ENCODE measurements at places on chromosomes 5 and 9.

DNA sequence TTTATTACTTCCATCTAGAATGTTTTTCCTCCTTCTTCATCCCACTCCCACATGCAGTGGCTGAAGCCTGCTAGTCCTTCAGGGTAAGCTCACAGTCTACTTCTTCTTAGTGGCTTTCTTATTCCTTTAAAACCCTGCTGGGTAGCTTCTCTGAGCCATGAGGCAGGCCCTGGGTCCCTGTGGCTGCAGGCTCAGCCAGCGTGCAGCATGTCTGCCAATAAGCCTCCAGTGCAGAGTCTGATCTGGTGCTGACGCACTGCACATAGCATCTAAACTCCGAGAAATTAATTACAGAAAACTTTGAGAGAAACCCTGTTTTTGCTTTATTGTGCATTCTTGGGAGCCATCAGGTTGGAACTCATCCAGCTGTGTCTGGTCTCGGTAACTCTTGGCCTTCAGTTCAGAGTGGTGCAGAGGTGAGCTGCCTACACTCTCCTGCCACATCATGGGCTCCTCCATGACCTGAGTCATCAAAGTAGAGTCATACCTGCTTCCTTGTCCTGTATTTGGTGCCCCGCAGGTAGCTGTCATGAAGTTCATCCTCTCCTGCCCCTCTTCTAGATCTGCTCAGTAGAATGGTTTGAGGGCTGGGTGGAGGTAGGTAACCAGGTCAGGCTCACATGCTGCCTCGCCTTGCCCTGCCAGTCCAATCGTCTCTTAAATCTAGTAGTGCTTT, 339.4 kb downstream of the KDM4C start:
- DNase-seq = no peak

- DNase-seq = no peak
These were observed 76.5 kb upstream of the ATG10 start for GRCh38 chr5:81895307-81895706.

DNA sequence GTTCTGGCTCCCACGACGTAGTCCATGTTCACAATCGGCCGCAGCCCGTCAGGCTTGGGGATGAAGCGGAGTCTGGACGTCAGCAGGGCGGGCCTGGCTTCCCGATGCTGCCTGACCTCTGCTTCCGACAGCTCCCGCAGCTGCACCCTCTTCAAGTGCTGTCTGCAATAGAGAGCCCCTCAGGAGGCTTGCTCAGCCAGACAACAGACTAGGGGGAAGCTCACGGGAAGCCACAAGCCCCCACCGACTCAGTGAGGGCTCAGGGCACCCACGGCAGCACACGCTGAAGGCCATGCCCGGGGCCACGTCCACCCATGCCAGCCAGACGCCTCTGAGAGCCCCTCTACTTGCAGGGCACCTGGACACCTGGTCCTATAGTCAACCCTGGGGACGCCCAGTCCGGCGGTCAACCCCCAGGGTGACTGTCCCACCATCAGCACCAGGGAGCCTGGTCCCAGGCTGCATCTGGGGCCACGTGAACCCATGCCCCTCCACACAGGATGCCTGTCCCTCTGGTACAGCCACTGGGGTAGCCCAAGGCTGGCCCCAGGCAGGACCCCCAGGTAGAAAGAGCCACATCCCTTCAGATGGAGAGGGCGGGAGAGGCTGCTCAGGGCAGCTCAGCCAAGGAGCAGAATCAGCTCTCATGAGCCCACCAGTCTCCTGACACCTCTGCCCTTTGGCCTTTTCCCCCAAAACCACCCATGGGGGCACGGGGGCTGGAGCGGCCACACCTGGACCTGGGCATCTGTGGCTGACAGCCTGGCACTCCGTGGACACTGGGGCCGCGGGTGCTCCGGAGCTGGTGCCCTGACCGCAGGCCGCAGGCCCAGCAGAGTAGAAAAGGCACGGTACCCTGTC, 14.5 kb downstream of the TERT start:
- no peak for DNase-seq

DNA sequence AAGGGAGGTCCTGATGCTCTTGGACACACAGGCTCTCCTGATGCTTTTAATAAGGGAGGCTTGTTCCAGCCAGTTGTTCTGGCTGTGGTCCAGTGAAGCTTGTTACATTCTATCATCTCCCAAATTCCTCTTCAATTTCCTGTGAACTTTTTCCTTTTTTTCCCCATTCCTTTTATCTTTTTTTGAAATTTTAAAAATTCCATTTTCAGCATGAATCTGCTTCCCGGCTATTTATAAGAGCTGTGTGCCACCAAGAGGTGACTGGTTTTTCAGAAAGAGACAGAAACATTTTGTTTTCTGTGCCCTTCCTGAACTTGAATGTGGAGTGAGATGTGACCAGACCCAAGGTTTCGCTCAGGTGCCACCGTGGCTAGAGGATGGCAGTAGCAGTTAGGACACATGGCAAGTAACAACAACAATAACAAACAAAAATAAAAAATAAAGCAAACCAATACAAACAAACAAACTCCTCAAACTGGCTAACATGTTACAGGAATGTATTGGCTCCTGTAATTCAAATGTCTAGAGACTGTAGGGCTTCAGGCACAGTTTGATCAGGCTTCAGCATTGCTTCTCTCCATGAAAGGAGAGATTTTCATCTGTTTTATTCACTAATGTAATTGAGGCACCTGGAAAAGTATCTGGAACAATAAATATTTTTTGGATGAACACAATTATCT, 121.1 kb downstream of the BOD1 start:
- DNase-seq = no peak

DNA sequence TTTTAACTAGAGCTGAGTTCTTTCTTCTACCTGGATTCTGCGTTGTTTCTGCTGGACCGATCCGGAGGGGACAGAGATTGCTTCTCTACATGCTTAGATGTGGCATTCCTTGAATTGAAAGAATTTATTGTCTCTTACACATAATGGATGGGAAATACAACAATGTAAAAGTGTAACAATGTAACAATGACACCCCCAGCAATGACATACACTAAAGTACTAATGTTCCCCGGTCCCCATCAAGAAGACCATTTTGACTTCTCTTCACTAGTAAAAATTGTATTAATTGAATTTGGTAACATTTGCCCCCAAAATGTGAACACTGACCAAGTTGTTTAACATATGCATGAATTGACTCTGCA, 760.2 kb downstream of the TAF11L14 start:
- no peak for DNase-seq

GRCh38 chr5:7980881-7981280, 111.9 kb downstream of the MTRR start:
- no peak for DNase-seq

- no peak for DNase-seq
These were observed 5.9 kb downstream of the PNPLA7 start for GRCh38 chr9:137544176-137544760.

DNA sequence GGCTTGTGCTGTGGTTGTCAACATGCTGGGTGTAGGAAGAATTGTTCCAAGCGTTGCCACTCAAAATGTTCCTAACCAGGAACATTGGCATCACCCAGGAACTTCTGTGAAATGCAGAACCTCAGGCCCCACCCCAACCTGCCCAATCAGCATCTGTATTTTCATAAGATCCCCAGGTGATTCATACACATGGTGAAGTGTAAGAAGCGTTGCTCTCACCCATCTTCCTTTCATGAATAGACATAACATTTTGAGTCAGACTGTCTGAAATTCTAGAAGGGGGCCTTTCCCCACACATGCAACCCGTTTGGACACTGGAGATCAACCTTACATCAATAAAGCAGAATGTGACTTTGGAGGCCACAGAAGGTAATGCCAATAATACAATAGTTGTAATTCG, 9.3 kb upstream of the AFAP1L1 start:
- DNase-seq = no peak

DNA sequence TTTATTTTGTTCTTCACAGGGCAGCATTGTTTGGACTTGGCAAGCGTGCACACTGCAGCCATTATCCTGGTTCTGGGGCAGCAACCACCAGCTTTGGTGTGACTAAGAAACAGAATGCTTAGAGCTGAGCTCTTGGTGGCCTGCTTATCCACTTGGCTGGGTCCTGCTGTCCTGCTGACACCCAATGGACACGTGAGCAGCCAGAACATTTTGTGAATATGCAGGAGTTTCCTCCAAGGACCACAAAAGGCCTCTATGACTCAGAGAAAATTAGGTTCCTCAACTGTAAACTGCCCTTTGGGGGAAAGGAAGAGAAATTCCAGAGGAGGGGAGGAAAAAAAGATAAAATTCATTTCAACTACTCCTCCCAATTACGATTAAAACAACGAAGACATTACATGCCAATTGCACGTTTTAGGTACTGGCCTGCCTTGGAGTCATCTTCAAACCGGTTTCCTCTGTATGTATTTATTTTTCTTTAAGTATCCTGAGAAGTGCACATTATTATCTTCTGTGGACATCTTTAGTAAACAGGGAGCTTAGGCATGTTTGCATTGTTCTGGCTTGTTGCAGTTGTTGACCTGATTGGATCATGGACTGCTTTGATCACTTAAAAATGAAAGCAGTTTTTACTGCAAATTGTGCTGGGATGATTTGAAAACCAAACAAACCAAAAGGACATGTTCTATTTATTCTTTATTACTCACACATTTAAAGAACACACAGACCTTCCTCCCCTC, 82.3 kb upstream of the TLE4 start:
- DNase-seq = no peak

DNA sequence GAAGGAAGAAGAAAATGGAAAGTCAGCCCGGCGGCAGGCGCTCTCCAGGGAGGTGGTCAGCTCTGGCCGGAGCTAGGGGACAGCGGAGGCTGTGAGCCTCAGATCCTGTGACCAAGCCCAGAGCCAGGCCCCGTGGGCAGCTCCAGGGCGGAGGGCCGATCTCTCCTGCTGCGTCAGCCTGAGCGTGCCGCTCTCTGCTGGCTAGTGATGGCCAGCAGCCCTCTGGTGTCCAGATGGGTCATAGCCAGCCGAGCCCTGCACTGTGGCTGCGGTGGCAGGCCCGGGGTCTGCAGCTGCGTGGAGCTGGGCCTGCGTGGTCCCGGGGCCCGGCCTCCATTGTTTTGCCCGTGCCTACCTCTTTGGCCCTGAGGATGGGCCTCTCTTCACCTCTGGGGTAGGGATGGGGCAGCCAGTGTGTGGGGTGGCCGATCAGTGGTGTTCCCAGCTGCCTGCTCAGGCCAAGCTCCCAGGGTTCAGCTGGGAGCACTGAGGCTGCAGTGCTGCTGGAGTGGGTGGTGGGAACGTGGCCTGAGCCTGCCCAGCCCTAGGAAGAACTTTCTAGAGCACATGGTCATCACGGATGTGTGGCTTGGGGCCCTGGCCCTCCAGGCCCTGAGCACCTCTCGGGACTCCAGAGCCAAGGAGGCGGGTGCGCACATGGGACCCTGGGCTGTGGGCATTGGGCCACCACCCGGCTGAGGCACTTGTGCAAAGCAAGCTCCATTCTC, 17.1 kb upstream of the NRARP start:
- DNase-seq = no peak

DNA sequence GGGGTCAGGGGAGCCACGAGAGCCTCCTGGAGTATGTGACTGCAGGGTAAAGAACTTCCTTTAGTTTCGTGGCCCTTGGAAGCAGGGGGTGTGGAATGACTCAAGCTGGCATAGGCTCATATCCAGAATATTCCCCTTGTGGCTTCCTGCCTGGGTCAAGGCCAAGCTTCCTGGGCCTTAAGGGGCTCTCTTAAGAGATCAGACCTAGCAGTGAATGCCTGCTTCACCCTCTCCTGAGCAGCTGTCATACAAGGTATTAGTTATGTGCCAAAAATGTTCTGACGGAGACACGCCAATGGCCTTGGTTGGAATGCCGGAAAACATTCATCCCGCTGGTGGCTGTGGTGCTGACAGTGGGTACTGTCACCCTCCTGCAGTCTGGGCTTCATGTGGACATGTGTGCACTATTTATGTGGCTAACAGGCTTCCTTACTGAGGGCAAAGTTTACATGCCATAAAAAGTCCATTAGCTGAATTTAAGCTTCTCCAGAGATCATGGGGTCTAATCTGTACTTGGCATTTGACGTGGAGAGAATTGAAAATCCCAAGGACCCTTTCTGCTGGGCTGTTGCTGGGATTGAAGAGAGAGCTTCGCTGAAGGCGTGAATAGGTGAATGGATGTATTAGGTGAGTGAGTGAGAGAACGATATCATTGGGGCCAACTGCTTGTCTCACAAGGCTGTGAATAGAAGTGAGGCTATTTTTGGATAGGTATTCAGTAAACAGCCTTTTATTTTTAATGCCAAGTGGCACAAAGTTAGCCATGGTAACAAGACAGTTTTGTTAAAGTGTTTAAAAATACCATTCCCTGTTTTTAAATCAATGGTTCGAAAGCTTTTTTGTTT, 156.8 kb downstream of the MACROH2A1 start:
- no peak for DNase-seq

- DNase-seq = no peak
These were observed 19.1 kb downstream of the TPPP start for GRCh38 chr5:673831-674629.

- DNase-seq = no peak
These were observed 3.0 kb upstream of the SMC2 start for GRCh38 chr9:104091116-104091515.

DNA sequence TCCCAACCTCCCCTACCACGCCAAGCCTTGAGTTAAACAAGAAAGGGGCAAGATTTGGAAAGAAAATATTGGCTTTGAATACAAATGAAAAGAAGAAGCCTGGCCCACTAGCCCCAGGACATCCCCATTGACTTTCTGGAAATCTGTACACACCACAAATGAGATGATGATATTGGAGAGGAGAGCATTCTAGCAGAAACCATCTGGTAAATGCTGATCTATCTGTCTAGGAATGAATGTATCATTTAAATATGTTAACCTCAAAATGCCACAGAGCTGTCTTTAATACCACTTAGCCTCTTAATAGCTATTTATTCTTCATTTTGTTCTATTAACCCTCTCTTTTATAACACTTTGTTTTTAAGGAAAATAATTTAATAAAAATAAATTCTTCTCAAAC, 270.2 kb upstream of the PDE4D start:
- DNase-seq = no peak

DNA sequence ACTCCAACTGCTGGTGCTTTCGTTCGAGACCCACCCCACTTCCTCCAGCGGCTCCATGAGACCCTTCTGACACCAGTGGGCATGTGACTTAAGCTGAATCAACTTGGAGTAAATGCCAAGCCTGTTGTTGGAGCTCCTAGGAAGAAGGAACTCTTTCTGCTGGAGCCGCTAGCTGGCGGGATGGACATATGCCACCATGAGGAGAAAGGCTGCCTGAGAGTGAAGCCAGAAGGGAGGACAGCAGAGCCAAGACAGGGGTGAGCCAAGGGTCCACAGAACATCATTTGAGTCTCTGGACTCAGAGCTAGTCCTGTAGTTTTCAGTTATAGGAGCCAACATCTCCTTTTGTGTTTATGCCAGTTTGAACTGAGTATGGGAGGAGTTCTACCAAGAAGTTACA, 35.9 kb downstream of the ANXA6 start:
- no peak for DNase-seq

DNA sequence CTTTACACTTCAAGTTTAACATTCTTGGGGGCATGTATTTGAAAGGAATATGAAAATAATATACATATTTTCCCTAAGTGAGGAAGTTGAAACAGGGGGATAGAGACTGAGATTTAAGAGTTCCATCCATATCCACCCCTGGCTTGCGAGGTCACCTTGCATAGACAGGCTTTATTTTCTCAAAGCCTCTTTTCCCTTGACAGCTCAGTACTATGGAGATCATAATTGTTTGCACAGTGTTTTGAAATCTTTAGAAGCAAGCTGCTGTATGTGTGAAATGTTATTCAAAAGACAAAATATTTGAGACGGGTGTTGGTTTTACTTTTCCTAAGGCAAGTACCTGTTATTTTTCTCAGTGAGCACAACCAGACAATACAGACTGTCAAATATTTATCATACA, 163.1 kb downstream of the LRRC70 start:
- no peak for DNase-seq

GRCh38 chr5:82275216-82275664, 2.9 kb downstream of the RPS23 start:
- no peak for DNase-seq

Measured in GM12864 (cell line).